ENCODE measurements at places on chromosomes 1 and 21.

GRCh38 chr1:206647224-206647623 lies 11.9 kb downstream of the DYRK3 start:
- no peak for DNase-seq

DNA sequence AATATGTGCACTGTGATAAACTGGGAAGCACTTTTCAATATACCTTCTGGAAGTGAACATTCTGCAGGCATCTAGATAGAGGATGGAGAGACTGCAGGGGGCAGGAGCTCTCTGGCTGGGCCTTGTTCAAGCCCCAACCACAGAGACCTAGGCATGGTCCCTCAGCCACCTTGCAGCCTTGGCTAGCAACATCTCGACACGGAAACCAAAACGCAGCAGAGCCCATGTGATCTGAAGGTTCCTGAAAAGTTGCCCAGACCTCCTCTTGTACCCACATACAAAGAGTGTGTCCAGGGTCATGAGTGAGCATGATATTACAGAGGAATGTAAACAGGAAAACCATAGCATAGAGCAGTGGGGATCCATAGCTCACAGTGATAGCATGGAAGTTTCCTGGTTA lies 33.1 kb upstream of the SAMD11 start:
- no peak for DNase-seq

GRCh38 chr21:38780879-38781278 lies 24.9 kb upstream of the ETS2 start:
- DNase-seq: no peak

DNA sequence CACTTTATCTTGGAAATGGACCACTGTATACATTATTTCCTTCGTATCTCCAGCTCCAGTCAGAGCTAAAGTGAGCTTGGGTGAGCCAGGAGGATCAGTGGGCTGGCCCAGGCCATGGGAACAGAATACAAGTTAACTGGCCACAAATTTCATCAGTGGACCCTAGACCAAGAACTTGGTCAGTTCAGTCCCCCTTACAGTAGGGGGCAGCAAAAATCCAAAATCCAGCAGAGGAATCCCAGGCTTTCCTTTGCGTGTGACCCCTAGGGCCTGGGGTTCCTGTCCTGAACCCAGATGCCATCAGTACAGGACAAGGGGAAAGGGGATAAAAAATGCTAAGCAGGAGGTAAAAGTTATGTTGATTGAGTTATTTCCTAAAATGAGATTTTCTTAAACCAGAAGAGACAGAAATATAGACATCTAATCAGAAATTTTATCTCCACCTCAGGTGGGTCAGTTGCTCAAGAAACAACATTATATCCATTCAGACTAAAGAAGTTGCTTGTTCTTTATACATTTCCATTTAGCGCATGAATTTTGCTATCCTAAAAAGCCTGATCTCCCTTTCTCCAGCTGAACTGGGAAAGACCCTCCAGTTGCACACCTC lies 24.1 kb upstream of the LCE5A start:
- peak; percentile 9 for DNase-seq

DNA sequence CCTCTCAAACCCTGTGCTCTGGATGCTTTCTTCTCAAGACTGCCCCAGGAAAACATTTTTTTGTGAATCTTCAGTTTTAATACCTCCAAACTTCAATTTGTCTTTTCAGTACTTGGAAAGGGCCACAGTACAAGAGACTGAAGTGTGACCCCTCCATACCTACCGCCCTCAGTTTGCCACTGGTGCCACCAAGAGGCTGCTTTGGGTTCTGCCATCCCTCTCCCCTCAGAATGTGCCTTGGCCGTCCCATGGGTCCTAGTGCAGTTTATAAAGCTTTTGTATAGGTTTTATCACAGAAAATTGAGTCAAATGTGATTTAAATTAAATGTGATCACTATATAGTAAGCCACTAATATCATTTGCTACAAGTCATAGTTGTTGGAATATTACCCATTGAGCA lies 60.8 kb upstream of the PGD start:
- DNase-seq: peak; percentile 52

DNA sequence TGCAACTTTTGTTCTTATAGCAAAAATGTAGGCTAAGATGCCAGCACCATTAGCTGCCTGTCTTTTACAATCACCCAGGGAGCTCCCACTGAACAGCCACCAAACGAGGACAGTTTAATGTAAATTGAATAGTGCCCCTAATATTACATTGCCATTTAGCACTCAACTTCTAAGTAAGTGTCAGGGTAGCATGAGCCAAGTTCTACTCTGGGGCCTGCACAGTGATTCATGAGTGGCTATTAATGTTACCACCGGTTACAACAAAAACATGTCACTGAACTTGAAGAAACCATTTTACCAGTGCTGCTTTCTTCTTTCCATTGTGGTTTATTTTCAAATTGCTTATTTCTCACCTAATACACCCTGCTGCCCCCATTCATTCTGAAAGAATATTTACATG lies 295.6 kb upstream of the RRP15 start:
- no peak for DNase-seq

All from stimulated activated CD4-positive, alpha-beta T cell treated with anti-CD3 and anti-CD28 coated beads, Interleukin-15, amount 100 ng/mL, for 24 hours (primary cell).